Central memory CD4-positive, alpha-beta T cell (primary cell): ENCODE measurements at places on chromosomes 2 and 18.
A peak's percentile ranks its signal among the peaks of the same experiment; 100 is the strongest.

DNA sequence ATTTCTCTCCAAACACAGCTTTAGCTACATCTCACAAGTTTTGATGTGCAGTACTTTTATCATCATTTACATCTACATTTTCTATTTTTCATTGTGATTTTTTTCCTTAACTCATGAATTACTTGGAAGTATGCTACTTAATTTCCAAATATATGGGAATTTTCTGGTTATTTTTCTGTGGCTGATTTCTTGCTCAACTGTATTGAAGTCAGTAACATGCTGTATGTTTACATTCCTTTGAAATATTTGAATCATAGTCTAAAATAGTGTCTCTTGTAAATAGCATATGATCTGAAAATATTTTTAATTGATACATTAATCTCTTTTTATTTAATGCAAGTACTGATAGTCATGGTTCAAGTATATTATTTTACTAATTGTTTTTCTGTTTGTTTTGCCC lies 26.0 kb upstream of the GALNT5 start:
- DNase-seq, result no peak

- DNase-seq, result no peak
These were observed at the start of gene B4GALT6 for GRCh38 chr18:31684279-31685096. Gene B4GALT6, minus strand, starts transcription at chr18:31684581. Its CDS starts 155 bp downstream, at chr18:31684426.

GRCh38 chr18:48721312-48721711 lies 182.5 kb downstream of the CTIF start:
- no peak for DNase-seq

DNA sequence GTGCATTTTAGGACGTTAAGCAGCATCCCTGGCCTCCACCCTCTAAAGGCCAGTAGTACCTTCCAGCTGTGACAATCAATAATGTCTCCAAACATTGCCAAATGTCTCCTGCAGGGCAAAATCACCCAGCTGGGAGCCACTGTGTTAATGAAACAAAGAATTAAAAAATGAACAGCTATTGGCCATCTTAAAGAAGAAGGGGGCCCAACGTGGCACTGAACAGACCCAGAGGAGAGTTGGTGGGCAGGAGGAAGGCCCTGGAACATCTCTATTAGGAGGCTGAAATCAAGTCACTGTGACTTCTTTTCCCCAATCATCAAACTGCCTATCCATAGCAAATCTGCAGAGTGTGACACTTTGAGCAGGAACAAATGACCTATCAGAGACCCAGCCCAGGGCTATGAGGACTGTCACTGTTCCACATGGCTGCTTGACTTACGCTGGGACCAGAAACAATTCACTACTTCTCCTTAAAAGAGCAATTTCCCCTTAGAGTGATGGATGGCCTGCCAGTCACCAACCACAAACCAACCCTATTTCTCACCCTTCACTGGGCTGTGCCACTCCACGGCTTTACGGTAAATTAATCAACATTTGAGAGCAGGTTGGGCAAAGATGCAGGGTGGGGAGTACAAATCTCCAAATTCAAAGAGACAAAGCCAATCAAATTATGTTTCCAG lies 35.2 kb upstream of the TEX51 start:
- no peak for DNase-seq

- no peak for DNase-seq
These were observed 15.0 kb downstream of the ELAC1 start for GRCh38 chr18:50982802-50983179.

DNA sequence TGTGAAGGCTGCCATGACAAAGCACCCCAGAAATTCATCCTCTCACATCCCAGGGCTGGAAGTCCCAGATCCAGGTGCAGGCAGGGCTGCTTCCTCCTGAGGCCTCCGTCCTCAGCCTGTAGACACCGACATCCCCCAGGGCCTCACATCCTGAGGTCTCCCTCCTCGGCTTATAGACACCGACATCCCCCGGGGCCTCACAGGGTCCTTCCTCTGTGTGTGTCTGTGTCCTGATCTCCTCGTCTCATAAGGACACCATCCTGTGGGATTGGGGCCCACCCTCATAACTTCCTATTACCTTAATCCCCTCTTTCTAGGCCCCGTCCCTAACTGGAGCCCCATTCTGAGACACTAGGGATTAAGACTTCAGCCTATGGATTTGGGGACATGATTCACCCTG lies 92.0 kb upstream of the SNTG2 start:
- no peak for DNase-seq

GRCh38 chr2:54480025-54480424 lies 23.9 kb downstream of the SPTBN1 start:
- no peak for DNase-seq

GRCh38 chr2:104755026-104755878 lies 98.7 kb upstream of the POU3F3 start:
- no peak for DNase-seq

GRCh38 chr2:142130111-142131009 lies 456 bp downstream of the LRP1B start:
- no peak for DNase-seq

GRCh38 chr2:161484061-161484460 lies 68.0 kb downstream of the TBR1 start:
- no peak for DNase-seq

- DNase-seq, result no peak
These were observed 52.9 kb downstream of the ANTXR1 start for GRCh38 chr2:69065735-69066336.

- no peak for DNase-seq
These were observed at the start of gene SETBP1 for GRCh38 chr18:44680273-44681075. Gene SETBP1, plus strand, starts transcription at chr18:44680888. Its CDS starts 20,459 bp downstream, at chr18:44701347.

- no peak for DNase-seq
These were observed 22.9 kb upstream of the ABCA12 start for GRCh38 chr2:215161301-215161829.

DNA sequence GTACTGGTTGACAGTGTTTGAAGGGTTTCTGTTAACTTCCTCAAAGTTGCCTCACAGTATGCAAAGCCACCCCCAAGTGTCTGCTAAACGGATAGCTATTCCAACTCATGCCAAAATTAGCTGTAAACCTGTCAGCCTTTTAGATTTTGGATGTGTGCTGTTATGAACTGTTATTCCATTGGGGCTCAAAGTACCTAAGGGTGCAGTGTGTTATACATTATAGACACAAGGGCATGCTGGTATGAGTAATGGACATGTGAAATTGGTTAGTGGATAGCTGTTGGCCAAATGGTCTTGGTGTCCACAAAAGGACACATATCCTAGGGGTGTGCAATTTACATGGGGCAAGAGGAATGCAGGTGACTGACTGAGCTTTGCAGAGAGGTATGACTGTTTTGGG lies 33.7 kb upstream of the CCBE1 start:
- no peak for DNase-seq

GRCh38 chr18:45837283-45838070 lies 12.0 kb downstream of the SIGLEC15 start:
- DNase-seq, result peak; percentile 8

DNA sequence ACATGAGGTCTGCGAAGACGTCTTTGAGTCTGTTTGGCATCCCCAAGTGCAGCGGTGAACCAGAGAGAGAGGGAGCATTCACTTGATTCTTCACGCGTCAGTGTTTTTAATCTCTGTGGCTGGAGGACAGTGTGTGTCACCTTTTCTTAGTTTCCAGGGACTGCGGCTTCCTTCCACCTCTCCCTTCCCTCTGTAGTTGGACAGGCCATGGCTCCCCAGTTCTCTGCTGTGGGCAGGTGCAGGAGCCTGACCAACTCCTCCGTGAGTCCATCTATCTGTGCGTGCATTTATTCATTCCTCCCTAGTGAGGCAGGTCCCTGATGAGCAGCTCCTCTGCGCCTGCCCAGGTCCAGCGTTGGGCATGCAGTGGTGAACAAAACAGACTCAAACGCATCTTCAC lies 42.9 kb downstream of the AGAP1 start:
- no peak for DNase-seq

DNA sequence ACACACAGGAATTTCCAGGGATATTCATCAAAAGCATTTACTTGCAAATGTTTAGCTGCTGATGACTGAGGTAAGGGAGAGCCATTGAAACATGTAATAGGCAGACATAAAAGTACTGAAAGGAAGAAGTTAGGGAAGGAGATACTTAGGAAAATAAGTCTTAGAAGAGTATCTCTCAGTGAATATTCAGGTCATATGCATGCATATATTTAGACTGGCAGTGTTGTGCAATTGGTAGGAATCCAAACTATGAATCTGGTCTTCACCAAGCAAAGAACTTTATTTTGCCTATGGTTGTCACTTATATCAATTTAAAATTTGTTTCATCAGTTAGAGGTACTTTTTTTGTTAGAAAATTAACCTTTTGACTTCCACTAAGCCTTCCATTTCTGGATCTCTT lies 1490.7 kb downstream of the SUCLG1 start:
- DNase-seq, result no peak

DNA sequence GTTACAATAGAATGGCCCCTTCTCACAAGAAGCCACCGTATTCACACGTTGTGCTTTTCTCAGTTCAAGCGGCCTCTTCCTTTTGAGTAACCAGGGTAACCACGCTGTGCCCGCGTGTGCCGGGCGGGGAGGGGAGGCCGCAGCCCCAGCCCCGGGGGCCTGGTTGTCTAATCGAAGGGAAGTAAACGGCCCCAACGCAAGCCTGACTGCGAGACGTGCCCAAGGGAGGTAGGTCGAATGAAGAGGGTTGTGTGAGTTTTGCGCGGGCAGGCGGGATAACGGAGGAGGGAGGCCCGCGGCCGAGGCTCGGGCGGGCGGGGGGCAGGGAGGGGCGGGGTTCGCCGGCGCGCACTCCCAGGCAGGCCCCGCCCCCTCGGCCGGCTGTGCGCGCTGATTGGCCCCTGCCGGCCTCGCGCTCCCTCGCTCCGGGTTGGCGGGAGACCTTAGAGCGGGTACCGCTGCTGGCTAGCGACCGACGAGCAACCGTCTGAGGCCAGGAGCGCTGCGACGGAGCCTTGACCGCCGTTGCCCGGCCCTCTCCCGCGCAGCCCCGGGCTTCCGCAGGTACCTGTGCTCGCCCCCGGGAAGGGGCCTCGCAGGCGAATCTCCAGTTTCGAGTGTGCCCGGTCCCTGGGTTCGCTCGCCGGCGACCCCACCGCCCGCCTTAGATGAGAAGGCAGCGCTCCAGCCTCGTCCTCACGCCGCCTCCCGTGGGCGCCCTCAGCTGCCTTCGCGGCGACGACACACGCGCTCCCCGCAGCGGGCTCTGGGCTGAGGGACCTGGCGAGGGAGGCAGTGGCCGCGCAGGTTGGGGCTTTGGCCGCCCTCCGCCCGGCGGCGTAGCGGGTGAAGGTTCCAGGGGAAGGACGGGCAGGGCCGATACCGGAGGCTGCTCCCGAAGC lies at the start of gene SPDYA:
SPDYA (plus strand) TSS at position 451 of the 902 bp plus-strand sequence. CDS start 5,181 bp downstream, outside the sequence.
- peak; percentile 74 for DNase-seq

DNA sequence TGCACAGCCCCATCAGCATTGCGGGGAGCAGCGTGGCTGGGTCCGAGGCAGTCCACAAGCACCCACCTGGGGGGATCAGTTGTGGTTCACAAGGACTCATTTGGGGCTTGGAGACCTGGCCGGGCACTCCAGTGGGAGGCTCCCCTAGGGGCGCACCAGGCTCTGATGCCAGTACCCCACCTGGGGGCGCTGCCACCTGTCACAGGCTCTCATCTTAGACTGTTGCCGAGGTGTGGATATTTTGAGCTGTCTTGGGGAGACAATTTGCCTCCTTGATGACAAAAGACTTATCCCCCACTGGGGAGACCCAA lies 3.0 kb downstream of the ADRA2B start:
- DNase-seq, result no peak

- no peak for DNase-seq
These were observed 15.2 kb downstream of the CDKL4 start for GRCh38 chr2:39228413-39229209.

DNA sequence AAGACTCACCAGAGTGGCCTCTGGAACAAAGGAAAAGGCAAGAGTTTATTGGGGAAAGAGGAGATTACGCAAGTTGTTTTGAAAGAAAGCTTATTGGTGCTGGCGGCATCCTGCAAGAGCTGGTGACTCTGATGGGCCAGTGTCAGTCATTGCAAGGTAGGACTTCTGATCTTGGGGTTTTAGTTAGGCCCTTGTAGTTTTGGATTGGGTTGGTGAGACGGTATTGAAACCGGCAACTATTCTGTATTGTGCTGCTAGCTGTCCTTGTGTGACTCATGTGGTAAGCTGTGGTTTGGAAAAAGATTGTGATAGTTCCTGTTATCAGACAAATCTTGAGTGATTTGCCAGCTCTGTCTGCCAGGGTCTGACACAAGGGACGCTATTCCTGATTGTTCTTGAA lies 159.1 kb upstream of the PIEZO2 start:
- DNase-seq, result no peak

DNA sequence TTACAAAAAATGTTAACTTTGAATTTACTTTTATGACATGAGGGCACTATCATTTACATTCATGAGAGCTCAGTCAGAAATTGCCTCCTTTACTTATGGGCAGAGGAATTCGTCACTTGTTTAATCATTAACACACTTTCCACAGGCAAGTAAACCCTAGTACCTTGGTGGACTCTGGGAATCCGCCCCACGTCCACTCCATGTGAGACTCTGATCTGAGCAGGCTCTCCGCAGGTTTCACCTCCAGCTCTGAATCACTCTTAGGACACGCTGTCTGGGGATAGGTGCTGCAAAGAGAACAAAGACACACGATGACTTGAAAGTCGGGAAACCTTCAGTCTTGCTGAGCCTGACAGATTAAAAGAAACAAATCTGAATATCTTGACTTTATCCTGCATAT lies 73.6 kb downstream of the LPIN2 start:
- DNase-seq, result no peak

DNA sequence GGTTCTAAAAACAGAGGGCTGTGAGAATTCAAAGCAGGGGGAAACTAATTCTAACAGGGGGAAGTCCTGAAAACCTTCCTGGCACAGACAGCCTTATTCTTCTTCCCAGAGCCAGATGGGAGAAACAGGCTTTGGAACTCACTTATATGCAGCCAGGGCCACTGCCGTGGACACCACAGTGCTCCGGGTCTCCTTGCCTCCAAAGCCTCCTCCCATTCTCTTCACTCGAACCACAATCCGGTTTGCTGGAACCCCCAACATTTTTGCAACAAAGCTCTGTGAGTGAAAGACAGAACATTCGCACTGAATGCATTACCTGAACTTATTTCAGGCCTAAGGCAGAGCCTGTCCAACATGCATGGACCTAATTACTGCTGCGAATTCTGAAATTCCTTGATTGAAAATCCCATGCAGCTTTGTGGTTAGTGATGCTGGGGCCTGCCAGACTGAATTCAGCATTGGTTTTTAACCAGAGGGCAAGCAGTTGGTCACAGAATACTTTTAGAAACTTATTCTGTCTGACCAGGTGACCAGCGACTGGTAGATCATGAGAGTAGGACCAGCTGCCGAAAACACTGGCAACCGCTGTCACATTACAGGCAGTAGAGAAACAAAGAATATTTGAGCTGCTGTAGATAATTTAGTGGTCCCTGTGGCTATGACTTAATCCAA lies 48.6 kb downstream of the XDH start:
- DNase-seq, result no peak

DNA sequence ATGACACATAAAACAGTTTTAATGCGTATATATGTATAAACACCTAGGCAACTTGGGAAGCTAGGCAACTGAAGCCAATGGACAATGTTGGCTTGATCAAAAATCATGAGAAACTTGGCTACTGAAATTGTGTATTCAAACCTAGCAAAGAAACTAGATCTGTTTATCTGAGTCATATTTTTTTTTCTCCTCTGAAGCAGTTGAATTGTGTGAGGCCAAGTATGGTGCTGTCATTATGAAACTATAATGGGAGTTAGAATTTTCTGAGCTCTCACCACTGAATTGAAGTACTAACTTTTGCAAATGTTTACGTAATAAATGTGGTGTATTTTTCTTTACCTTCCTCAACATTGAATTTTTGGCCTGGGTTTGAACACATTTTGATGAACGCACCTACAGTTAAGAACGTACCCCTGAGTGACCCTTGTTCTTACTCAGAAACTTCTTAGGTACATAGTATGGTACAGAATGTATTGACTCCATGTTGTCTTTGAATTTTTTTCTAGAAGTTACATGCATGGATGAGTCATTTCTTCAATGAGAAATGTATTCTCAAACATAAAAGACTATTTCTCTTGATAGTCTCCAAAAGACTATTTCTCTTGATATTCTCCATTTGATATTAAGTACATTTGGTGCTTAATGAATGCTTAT lies 23.8 kb downstream of the CD28 start:
- DNase-seq, result no peak
